ENCODE measurements at places on chromosomes 3 and 15.

DNA sequence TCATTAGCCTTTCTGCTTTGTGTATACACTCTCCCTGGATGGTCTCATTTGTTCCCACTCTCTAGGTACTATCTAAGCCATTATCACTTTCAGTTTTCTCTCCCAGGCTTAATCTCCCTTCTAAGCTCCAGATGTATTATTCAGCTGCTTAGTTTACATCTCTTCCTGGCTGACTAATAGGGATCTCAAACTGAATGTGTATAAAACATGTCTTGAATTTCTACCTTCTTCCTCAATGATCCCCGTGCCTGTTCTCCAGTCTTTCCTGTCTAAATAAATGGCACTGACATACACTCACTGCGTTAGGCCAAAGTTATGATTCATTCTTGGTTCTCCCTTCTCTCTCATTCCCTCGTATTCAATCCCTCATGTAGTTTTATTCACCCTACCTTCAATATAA, 127.3 kb downstream of the NR2F2 start:
- DNase-seq = no peak

DNA sequence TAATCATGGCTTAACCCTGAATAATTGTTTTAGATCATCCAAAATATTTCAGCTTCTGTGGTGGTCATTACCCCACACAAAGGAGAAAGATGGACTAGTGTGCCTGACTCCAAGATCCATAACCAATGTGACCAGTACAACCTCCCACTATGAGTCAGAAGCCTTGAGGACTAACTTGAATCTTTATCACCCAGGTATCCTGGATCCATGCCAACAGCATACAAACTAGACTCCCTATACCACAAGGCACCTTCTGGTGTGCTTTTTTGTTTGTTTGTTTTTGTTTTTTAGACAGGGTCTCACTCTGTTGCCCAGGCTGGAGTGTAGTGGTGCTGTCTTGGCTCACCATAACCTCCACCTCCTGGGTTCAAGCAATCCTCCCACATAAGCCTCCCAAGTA, 317.7 kb downstream of the VPS13C start:
- DNase-seq = no peak

DNA sequence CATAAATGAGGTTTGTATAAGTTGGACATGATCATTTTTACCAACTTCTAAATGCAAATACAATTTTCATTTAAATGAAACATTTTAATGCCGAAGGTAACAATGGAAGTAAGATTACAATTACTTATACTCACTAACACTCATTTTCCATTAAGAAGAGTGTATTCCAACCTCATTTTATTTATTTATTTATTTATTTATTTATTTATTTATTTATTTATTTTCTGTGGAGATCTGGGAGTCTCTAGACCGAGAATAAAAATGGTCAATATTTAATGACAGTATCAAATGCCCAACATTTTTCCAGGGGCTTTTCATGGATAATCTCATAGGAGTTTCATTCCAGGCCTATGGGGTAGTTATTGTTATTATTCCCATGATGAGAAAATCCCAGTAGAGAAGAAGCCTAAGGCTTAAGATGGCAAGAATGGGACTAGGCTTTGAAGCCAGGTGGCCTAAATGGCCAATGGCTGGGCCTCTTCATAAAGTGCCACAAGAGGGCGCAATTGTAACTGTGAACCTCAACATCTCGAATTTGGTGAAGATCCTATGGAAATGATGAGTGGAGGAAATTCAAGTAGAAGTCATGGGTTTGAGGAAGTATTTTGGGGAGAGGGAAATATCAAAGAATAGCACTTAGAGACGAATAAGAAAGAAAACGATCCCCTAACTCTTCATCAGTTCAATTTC, 21.3 kb downstream of the VGLL3 start:
- no peak for DNase-seq

GRCh38 chr15:65326117-65326526, 21.6 kb downstream of the RNU5B-1 start:
- DNase-seq = no peak

DNA sequence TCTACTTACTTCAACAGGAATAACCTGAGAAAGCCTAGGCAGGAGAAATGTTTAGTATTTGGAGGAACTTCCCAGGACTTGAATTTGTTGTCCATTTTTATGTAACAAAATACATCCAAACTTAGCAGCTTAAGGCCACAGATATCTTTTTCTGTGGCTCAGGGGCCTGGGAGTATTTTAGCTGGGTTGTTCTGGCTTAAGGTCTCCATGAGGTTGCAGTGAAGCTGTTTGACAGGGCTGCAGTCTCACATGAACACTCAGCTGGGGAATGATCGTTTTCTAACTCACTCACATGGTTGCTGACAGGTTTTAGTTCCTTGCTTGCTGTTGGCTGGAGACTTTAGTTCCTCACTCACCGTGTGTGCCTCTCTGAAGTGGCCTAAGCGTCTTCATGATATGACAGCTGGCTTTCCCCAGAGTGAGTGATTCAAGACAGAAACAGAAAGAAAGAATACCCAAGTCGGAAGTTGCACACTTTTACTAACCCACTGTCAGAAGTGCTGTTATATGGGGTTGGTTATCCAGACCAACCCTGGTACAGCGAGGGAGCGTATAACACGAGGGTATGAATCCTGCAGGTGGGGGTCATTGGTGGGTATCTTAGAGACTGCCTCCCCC, 229.7 kb upstream of the TBL1XR1 start:
- DNase-seq = no peak

DNA sequence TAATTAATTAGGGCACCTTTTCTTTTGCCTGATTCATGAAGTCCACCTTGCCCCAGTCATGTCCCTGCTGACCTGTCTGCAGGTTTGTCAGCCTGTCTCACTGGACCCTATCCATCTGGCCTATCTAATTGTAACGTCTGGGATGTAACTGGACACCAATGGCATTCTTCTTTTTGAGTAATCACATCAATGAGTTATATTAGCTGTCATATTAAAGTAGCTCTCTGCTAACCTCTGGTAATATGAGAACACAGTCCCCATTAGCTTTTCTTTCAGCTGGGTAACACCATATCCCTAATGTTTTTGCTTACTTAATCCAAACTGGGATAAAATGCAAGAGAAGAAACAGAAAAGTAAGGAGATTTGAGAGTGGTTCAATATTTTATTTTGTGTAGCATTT, 166.2 kb upstream of the VEPH1 start:
- DNase-seq = no peak

- no peak for DNase-seq
These were observed 66.7 kb downstream of the FBXL22 start for GRCh38 chr15:63663906-63664305.

Data from right forelimb (tissue), 1 donor.